ENCODE measurements at places on chromosomes 4 and X. TPM values are rescaled to one million over a fixed set of nuclear protein-coding genes. Genes with fewer than 3 reads are reported as not detected.

The PTPN13 gene
- total RNA-seq = 0.53 TPM

The NWD2 gene
- total RNA-seq = not detected

The COL25A1 gene
- not detected for total RNA-seq

The TECRL gene
- not detected for total RNA-seq

DNA sequence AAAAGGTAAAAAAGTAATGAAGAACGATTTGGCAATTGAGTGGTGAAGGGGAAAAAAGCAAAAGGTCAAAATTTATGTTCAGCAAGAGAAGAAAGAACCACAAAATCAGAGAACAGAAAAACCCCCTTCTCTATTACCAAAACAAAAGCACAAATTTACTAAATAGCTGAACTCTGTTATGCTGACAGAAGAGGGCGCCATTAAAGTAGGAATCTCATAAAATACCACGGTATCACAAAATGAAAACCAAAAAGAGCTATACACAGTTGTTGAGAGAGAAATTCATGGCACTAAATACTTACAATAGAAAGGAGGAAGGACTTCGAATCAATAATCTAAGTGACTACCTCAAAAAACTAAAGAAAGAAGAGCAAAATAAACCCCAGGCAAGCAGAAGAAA is 69.6 kb upstream of the CXorf66 start:
- no peaks in the 10 kb centered on the region for H3K36me3 ChIP-seq
- no peak overlapping the region for H3K4me3 ChIP-seq
- H3K27ac ChIP-seq = no peak overlapping the region
- no peak for DNase-seq
- no peaks in the 10 kb centered on the region for H3K4me1 ChIP-seq

DNA sequence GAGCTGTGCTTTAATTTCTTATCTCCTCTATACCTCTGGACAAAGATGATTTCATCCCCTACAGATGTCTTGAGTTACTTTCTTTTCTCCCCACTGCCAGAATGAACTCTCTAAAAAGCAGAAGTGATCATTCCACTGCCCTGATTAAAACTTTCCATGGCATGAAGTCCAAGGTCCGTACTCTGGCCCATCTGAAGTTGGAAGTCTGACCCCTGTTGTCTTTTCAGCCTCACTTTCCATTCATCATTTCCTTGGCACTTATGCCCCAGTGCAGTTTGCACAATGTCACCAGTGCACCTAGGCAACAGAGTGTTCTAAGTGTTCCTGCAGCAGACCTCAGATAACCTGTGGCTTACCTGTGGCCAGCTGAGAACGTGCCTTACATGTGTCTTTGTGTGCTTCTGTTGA is 242.4 kb downstream of the FRAS1 start:
- no peak overlapping the region for H3K4me3 ChIP-seq
- no peak for DNase-seq
- H3K27me3 ChIP-seq = no peaks in the 10 kb centered on the region
